ENCODE measurements at places on chromosomes 3 and 15.

DNA sequence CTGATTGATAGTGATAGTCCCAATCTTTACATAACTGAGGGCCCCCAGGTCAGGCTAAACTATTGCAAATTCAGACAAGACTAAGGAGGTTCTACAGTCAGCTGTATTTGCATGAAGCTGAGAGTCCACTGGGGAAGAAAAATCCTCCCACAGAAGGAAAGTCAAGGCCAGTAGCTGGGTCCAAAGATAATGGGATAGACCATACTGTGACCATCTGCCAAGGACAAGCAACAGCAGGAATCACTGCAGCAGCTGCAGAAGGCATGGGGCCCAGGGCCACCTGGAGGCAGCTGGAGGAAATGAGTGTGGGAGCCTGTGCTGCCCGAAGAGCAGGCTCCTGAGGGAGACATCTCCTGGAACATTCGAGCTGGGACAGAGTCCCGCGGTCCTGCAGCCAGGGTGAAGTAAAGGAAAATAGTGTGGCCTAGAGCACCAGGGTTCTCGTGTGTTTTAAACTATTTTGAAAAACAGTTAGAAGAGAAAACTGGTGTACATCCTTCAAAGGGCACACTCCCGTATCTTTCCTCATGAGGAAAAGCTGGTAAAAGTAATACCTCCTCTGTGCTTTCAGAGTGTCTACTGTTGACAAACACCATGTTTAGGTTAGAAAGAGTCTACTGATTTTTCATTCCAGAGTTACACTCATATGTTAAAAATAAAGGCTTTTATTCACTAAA is 13.2 kb upstream of the TMEM212 start:
- DNase-seq = no peak

DNA sequence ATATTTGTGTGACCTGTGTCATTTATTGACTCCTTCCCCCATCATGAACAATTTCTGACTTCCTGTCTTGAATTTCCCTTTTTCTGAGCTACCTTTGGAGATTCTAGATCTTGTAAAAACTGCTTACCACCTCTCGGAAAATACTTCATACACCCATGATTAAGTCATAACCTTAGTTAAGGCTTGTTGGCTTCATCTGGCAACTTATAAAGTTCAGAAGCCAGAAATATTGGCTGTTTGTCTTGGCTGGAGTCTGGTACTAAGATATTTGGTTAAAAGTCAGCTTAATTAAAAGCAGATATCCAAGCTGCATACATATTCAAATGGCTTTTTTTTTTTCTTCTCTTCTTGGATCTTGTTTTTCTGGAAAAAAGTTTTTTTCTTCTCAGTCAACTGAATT is 37.3 kb upstream of the B3GALNT1 start:
- no peak for DNase-seq

DNA sequence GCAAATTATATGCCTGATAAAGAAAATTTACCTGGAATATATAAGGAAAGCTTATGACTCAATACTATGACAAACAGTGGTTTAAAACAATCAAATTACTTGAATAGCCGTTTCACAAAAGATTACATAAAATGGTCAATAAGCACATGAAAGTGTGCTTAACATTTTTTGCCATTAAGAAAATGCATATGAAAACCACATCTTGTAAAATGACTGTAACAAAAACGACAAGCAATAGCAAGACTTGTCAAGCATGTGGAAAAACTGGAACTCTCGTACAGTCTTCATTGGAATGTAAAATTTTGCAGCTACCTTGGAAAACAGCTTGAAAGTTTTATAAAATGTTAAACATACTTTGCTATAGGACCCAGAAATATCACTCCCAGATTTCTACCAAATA is 1110.3 kb downstream of the NAALADL2 start:
- DNase-seq = no peak

- no peak for DNase-seq
These were observed 813.5 kb downstream of the MCTP2 start for GRCh38 chr15:95044745-95045417.

DNA sequence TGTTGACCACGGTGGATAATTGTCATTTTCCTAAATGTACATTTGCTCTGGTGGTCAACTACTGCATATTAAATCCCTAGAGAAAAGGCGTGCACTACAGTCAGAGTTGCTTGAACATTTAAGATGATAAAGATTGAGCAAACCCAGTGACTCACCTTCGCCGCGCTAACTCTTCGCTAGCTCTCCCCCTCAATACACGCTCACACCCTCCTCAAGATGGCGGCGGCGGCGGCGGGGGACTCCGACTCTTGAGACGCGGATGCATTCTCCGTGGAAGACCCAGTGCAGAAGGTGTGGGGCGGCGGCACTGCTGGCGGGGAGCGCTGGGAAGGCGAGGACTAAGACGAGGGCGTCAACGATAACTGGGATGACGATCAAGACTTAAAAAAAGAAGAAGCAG is 79.8 kb upstream of the PFN2 start:
- DNase-seq = no peak

- no peak for DNase-seq
These were observed 2.7 kb downstream of the ADAMTS7 start for GRCh38 chr15:78808550-78808949.

DNA sequence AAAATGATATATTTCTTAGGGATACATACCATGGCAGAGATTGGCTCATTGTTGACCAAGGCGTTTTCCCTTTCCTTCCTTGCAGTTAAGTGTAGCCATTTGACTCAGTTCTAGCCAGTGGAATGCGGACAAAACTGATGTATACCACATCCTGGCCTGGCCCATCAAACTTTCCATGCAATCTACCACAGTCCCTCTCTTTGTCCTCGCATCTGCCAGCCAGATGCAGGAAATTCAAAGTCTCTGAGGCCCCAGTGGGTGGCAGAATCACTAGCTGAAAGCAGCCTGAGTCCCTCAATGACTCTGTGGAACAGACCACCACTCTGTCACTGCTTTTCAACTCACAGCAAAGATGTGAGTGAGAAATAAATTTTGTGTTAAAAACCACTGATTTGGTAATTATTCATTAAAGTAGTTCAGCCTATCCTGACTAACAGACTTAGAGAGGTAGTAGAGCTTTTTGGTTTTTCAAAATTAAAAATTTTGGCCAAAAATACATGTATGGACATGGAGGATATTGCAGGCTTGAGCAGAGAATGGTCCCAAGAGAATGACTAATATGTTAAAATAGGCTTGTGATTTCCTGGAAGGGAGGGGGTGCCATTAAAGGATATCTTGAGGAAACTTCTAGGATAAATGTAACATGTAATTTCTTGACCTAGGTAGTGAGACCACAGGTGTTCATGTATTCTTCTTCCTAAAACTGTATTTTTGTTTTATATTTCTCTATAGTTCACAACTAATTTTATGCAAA is 10.9 kb downstream of the LRRFIP2 start:
- DNase-seq = no peak

GRCh38 chr3:20038699-20039465 is 1.4 kb upstream of the KAT2B start:
- DNase-seq = no peak
